ENCODE measurements at places on chromosomes 5 and 9. TPM values are rescaled to one million over a fixed set of nuclear protein-coding genes. Genes with fewer than 3 reads are reported as not detected.
A peak's percentile ranks its signal among the peaks of the same experiment; 100 is the strongest.

- no peak for DNase-seq
Observed at GRCh38 chr5:134554319-134555222, 29.1 kb downstream of the JADE2 start.

DNA sequence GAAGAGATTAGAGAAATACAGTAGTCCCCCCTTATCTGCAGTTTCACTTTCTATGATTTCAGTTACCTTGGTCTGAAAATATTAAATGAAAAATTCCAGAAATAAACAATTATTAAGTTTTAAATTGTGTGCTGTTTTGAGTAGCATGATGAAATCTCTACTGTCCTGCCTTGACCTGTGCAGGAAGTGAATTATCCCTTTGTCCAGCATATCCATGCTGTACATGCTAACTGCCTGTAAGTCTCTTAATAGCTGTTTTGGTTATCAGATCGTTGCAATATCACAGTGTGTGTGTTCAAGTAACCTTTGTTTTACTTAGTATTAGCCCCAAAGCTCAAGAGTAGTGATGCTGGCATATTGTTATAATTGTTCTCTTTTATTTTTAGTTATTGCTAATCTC, 11.2 kb upstream of the JAK2 start:
- DNase-seq, result no peak

- DNase-seq, result no peak
Observed at GRCh38 chr5:55913466-55914413, 62.6 kb downstream of the IL31RA start.

- no peak for DNase-seq
Observed at GRCh38 chr5:95848701-95849100, 26.2 kb upstream of the GLRX start.

DNA sequence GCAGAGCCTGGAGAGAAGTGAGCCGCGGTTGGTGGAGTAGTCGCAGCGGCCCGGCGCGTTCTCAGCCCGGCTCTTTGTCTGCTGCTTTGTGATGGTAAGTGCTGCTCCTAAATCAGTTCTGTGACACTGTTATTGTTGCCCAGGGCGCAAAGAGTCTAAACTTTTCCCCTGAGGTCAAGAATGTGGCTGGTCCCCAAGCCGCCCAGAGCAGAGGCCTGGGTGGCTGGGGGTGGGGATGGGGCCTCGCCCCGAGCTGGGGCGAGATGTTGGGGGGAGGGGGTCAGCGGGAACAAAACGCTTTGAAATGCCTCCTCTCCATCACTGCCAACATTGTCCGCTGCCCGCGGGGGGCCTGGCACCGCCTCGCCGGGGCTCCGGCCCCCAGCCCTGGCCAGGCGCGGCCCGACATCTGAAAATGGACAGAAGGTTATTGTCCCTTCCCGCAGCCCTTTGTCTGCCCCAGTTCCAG, 11.7 kb upstream of the CERCAM start:
- no peak for DNase-seq

GRCh38 chr9:136048560-136049411, 46.3 kb downstream of the NACC2 start:
- DNase-seq, result no peak

DNA sequence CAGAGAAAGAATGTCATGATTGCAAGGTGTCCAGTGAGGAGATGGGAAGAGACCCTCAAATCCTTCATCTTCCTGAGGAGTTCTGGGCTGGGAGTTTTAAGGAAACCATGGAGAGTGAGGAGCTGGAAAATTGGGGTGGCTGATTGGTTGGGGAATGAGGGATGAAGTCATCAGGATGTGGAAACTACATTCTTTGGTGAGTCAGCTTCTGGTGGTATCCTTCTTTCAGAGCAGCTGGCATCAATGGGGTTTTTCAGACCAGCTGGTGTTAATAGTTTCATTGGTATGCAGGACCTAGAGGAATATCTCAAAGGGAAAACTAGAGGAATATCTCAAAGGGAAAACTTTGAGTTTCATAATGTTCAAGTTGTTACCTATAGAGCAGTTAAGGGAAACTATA, 45.2 kb downstream of the RNF180 start:
- DNase-seq, result no peak

DNA sequence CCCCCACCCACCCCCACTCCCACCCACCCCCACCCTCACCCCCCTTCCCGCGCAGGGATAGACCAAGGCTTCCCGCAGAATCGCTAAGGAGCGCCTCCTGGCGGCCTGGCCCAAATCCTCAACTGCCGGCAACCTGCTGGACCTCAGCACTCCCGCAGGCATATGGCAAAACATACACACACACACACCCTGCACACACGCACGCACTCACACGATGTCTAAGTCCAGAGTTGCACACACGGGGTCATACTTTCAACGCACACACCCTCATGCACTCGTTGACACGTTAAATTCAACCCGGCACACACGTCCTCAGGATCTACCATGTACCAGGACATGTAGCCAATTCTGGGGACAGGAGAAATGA, 1.7 kb downstream of the CPLX2 start:
- DNase-seq, result no peak

- no peak for DNase-seq
Observed at GRCh38 chr9:125884218-125884595, 137.0 kb downstream of the PBX3 start.

DNA sequence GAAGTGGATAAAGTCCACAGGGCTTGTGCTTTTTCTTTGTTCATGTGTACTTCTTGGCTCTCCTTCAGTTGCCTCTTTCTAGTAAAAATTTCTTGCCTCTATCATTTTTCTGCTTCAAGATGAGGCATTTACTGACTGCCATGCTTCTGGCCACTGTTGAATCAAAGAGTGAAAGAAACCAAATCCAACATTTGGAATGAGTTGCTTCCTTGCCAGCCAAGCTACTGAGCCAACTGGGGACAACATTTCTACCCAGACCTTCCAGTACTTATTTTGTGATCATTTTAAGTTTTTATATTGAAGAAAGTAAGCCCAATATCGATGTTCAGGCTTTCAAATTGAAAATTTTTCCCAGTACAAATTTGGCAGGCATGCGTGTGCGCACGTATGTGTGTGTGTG, 73.2 kb downstream of the SNCAIP start:
- DNase-seq, result no peak

GRCh38 chr5:169424279-169424655, 123.3 kb upstream of the SLIT3 start:
- no peak for DNase-seq

DNA sequence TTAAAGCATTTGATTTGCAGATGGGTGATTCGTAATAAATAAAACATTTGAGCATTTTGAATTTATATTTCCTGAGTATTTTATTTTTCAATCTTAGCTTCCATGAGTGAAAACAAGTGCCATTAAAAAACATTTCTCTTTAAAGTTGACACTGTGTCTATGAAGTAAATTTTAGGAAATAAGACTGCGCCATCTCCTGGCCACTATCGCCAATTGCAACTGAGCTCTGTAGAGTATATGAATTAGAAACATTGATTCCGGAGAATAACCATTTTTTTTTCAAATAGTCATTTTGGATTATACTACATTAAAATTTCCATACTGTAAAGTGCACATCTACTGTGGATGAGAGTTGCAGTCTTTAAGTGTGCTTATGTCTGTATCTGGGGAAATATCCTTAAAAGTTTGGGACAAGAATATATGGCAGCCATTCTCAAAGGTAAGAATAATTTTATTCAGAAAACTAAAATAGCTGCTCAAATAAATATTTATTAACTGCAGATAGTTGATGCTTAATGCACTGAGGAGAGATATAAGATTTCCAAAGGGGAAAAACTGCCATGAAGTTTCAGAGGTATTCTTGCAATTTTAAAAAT, 5.9 kb downstream of the DMRTA1 start:
- DNase-seq, result no peak

DNA sequence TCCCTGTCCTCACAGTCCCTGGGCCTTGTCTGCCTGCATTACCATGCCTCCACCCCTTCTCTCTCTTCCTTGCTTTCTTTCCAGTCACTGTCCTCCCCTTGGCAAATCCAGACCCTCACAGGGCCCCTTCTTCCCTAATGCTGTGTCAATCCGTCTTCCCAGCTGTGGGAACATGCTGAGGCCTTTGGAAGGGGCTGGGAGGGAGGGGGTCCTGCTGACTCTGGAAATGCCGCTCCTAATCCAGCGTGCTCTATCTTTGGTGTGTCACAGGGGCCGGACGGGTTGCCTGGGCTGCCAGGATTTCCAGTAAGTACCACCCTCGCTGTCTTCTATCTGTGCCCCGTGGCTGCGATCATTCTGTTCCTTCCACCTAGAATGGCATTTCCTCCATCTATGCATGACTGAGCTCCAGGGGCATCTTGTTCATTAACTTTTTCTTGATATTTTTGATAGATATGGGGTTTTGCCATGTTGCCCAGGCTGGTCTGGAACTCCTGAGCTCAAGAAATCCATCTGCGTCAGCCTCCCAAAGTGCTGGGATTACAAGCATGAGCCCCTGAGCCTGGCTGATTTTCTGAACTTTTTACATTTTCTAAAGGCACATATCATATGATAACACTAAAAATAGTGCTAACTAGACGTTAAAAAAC, 64.5 kb upstream of the TGFBR1 start:
- no peak for DNase-seq

GRCh38 chr9:134909511-134910481, 7.9 kb downstream of the FCN1 start:
- no peak for DNase-seq

DNA sequence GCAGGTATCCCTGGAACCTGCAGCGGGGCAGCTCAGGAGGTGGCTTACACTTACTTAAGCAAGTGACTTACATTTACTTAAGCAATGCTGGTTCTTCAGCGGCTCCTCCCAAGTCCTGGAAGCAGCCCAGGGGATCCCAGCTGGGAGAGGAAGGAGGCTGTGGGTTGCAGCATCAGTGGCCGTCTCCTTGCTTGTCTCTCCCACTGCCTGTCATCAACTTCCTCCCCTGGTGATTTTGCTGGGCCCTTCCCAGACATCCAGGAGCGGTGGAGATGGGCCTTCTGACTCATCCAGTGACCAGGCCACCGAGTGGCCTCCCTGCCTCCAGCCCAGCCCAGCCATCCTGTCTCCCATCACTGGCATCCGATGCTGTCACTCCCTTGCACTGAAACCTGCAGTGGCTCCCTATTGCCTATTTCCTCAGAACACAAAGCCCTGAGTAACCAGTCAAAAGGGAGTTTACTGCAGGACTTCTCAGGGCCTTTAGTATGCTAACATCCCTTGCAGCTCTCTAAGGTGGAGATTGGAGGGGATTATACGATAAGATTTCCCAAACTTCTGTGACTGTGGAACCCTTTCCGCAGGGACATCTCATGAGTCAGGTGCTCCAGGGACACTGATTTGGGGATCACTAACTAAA, 155.9 kb upstream of the PHYKPL start:
- DNase-seq, result peak; percentile 54

- no peak for DNase-seq
Observed at GRCh38 chr9:136525841-136526499, 19.9 kb downstream of the NOTCH1 start.

GRCh38 chr5:133930061-133930812, 38.2 kb downstream of the C5orf15 start:
- no peak for DNase-seq

DNA sequence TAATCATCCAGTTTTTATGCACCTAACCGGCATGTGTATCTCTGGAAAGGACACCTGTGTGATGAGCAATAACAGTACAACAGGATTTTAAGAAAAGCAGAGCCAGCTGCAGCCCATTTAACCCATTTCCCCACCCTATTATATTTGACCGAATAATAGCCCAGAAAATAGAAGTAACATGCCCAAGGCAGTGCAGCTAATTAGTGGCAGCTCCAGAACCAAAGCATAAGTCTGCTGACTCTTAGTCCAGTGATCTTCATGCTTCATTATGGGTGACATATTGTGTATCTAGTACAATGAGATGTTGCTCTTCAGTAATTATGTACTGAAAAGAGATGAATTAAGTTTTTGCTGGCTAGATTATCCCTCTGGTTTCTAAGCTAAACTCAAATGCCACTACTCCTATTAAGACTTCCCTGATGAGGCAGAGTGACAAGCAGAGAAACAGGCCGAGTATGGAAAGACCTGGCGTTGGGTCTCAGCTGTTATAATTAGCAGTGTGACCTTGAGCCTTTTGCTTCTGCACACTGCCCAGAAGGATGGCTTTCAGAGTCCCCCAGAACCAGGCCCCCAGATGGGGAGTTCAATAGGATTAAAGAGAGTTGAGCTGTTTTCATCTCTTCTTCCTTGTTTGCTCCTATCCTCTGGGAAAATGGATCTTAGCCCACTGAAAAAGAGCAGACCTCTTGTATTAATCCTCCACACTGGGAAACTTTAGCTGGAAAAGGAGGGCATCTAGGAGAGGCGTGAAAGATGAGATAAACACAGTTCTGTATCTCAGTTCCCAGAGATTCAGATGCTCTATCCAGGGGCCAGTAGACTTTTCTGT, 10.8 kb upstream of the C1QTNF3 start:
- no peak for DNase-seq

- no peak for DNase-seq
Observed at GRCh38 chr9:35508069-35508468, 18.2 kb downstream of the RUSC2 start.

DNA sequence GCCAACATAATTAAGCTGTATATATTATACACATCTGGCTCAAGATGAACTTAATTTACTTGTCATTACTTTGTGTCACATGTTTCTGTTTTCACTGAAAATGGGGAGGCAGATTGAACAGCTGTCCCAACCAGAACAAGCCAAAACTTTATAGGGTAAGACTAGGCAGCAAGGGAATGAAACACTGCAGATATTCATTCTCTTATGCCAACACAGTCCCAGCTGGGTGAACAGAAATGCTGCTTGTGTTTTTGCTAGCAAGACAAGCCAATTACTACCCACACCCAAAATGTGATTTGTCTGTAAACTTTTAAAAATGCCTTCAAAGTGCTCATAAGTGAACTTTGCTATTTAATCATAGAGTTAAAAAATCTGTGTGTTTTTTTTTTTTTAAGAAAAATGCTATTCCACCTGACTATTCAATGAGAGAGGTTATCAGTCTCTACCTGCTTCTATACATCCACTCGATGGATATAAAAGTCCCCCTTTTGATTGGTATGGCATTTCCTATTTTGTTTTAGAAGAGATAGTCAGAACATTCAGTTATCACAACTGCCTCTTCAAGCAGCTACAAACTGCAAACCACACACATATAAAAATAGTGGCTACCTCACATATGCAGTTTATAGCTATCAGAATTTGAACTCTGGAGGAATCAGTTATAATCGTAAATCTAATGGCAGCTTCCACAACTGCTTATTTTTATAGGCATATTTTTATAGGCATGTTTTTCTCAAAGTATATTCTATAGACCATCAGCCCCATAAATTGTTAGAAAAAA, 91.9 kb upstream of the PPP1R2B start:
- DNase-seq, result no peak

- no peak for DNase-seq
Observed at GRCh38 chr5:155753943-155754581, 572.9 kb upstream of the SGCD start.

Gene LRRC19
- 0.26 TPM for polyA plus RNA-seq

Gene TMEM232
- polyA plus RNA-seq, result 9.1 TPM

Gene PTGES
- polyA plus RNA-seq, result 6.6 TPM

Gene PRR16
- 13.3 TPM for polyA plus RNA-seq

Gene WDR5
- 29.3 TPM for polyA plus RNA-seq

Gene ADAMTS2
- polyA plus RNA-seq, result 44.9 TPM

Gene CKMT2
- 4.2 TPM for polyA plus RNA-seq

Gene LECT2
- 1.2 TPM for polyA plus RNA-seq

Gene SLC28A3
- polyA plus RNA-seq, result 0.95 TPM

Gene S1PR3
- polyA plus RNA-seq, result 113 TPM

Gene WNT8A
- not detected for polyA plus RNA-seq

All from right lung (tissue), 10 donors.